ENCODE measurements at places on chromosomes 3 and 15.

DNA sequence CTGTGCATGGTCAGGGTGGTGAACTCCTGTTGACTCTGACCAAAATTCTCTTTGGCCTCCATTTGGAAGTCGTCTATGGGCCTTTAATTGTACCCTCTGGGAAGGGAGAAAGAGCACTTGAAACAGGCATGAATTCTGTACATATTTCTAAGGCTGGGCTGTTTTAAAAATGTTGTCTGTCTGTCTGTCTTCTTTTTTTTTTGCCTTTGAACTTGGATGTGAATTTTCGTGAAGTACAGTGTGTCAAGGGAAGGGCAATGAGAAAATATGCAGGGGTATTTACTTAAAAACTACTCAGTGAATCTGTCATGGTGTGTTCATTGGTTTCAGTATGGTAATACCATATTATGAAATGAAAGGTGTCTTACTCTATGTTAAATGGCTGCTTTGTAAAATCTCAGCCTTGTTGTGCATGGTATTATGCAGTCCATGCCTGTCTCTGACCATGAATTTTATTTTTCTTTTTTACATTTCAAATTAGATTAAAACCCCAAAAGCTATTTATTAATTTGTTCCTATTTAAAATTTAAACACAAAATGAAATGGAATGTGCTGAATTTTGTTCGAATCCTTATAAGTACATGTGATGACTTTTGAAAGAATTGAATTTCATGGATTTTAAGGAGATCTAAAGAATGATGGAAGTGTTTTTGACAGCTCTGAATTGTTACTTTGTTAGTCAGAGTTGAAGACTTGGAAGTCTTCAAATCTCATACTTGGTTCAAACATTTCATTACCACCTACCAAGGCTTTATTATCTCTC is 51.1 kb downstream of the RARB start:
- no peak for DNase-seq

GRCh38 chr3:147799601-147800000 is 390.4 kb downstream of the ZIC1 start:
- DNase-seq: no peak

DNA sequence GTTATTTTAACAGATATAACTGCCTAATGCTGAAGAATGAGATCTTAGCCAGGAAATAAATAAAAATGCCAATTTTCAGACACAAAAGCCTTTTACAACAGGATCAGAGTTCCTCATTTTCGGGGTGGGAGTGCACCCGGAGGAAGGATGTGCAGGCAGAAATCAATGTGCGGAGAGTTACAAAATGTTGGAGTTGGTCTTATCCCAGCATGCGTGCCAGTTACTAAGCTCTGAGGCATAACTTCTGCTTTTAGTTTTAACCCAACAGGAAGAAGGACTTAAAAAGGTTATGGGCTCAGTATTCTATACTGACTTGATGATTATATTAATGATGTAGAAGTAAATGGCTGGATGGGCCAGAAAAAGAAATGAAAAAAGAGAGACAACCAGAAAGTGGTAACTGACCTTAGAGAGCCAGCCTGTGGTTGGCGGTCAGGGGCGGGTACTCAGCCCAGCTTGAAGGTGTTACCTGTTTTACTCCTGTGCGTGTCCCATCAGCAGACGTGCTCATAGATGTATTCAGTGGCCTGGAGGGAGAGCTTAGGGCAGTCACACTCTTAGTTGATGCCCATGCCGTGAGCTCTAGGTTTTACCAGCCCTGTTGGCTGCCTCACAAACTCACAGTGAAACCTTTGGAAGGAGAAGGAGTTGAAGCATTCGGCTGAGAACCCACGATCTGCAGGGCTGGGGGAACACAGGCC is 164.7 kb downstream of the SV2B start:
- DNase-seq: no peak

- DNase-seq: no peak
These were observed 53.8 kb upstream of the CORO2B start for GRCh38 chr15:68524753-68525584.

DNA sequence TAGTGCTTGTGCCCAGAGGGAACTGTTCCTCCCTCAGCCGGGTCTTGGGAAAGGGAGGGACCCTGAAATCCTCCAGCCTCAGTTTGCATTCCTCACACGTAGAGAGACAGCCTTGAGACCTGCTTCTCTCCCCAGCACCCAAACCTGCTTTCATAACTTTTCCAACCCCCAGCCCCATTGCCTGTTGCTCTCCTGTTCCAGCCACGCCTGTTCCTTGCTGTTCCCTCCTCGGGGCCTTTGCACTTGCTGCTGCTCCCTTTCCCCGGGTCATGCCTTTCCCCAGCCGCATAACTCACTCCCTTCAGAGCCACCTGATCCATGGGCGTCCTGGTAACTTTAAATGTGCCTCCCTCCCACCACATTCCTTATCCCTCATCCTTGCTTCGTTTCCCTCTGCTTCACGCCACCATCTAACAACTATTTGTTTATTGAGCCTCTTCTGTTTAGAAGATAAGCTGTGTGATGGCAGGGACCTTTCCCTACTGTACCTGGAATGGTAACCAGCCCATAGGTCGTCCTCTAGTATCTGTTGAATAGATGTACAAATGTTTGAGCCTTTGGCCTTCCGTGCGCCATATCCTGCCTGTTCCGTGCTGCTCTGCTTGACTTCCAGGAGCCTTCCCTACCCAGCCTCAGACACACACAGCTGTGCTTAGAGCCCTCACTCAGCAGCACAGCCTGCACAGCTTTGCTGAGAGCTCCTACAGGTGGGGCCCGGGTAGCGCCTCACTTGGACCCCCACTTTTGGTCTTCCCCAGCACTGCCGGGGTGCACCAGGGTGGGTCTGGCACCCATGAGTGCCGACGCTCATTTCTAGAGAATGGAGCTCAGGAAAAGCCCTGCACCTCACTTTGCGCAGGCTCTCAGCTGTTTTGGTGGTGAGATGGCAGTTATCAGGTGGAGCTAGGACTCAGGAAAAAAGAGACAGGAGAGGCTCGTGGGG is 60.2 kb downstream of the SCN5A start:
- DNase-seq: no peak

DNA sequence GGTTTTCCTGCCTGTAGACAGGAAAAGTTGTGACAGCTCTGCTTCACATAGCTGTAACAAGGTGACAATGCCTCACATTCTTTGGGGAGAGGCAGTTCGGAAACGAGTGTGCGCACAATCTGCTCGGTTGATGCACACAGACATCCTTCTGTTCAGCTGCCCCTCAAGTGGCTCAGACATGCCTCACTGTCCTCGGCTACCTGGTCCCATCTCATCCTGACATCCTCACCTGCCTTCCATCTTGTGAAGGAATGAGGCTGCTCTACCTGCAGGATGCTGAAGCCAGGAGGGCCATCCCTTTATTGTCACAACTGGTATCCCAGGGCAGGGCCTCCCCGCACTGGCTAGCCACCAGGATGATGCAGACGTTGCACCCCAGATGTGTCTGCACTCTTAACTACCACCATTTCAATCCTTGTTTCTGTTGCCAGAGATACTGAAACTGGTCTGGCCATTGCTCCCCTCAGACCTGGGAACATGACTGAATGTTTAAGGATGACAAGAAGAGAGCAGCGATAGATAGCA is 19.4 kb downstream of the SRPRB start:
- peak; percentile 22 for DNase-seq

DNA sequence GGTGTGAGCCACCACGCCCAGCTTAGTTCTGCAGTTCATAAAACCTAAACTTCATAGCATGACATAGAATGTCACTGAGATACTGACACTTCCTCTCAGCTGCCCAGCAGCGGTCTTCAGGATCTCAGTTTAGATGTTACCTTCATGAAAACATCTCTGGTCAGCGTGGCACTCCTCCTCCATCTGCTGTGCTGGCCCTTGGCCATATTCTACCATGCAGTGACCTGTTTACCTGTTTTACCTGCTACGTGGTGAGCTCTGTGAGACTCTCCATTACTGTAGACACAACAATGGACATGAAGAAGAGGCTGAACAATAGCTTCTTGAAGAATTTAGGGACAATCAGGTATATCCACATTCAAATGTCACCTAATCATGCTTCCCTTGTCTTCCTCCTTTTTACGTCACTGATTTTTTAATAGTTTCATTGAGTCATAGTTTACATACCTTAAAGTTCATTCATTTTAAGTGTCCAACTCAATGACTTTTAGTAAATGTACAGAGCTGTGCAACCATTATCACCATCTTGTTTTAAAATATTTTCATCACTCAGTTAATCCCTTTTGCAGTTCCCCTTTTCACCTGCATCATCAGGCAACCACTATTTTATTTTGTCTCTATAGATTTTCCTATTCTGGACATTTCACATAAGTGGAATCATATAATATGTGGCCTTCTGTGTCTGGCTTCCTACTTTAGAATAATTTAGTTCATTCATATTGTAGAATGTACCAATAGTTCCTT is 32.2 kb upstream of the PTPN23 start:
- DNase-seq: no peak

GRCh38 chr3:155741101-155741500 is 3.8 kb downstream of the PLCH1 start:
- DNase-seq: no peak

- DNase-seq: no peak
These were observed 33.3 kb downstream of the RYR3 start for GRCh38 chr15:33344111-33344510.

GRCh38 chr3:116102037-116102436 is 343.2 kb downstream of the LSAMP start:
- DNase-seq: no peak

- DNase-seq: no peak
These were observed 27.1 kb downstream of the KLF15 start for GRCh38 chr3:126329927-126330725.

DNA sequence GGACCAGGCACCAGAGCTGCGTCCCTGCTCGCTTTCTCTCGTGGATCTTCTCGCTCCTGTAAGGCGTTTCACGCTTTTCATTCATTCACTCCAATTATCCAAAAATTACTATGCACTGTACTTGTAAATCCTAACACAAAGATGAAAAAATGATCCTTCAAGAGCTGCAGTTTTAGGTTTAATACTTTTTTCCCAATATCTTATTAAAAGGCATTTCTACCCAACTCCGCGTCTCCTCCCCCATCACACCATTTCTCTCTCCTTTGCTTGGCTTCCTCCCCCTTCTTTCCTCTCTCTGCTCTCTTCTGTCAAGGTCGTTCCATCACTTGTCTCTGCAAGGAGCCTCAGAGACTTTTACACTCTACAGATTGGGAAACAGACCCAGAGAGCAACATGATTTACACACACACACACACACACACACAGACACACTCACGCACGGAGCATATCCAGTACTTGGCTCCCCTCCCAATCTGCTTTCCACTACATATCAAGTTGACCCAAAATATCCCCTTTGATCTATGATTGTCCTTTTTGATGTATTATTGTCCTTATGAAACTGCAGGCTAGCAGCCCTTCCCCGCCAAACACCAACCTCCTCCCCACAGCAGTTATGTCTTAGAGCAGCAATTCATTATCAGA is 479 bp upstream of the CLDN1 start:
- DNase-seq: no peak

DNA sequence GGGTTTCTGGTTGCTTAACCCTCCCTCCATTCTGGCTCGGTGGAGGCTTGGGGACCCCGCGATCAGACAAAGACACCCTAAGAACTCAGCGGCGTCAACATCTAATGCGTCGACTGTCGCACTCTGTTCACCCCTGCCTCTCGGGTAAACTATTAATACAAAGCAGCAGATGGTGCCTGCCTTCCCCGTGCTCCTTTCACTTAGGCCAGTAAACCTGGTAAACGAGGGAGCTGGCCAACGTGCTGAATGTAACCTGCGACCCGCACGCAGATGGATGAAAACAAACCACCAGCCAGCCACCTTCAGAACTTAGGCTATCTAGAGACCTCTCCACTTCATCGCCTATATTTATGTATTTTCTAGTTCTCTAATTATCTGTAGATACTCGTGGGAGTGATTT is 848 bp upstream of the CADPS start:
- DNase-seq: peak; percentile 72

DNA sequence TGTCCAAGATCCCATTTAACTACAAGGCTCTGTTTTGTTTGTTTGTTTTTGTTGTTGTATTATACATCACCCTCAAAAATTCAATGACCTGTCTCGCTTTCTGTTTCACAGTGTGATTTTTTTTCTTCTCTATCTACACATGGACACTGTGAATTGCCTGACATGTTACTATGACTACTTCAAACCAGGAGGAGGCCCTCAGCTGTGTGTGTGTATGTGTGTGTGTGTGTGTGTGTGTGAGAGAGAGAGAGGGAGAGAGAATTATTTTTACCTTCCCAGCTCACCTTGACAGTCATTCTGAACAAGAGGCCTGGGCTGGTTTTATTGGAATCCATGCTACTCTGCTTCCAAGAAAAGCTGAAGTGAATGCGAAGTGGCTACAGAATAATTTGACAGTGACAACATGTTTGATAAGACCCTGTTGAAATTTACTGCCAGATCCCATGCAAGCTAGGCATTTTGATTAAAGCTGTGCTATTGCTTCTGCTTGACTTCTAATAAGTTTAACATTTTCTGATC is 841.4 kb downstream of the NSUN3 start:
- DNase-seq: no peak

DNA sequence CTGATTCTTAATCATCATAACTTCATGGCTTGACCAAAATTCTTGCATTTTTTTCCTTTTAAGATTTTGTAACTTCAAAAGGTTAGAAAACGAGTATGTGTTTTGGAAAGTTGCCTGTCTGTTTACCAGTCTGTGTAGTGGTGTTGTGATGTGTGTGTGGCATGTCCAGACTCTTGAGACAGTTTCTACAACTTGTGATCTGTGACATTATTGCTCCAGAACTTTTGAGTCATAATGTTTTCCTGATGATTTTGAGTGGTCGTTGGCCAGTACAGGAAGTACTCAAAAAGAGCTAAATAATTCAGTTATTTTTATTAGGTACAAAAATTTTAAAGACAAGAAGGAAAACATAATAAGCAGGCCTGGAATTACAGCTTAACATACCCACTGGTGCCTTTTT is 229.0 kb upstream of the C2CD4B start:
- DNase-seq: no peak

- no peak for DNase-seq
These were observed 26.8 kb upstream of the HERC1 start for GRCh38 chr15:63860555-63860954.

DNA sequence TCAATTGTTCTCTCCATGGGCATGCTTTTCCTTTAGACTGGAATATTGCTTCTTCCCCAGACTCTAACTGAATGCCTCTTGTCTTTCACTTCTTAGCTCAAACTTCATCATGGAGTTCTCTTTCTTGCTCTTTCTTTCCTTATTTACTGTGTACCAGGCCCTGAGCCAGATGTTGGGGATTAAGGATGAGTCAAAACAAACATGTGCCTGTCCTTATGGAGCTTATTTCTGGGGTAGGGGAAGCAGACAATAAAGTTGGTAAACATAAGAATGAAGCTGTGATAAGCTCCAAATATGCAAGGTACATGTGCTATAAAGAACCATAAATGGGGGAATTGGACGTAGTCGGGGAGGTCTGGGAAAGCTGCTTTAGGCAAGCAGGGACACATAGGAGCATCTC is 145.8 kb downstream of the ALDH1A2 start:
- DNase-seq: no peak

Data from right cardiac atrium (tissue), 5 donors.